ENCODE measurements at places on chromosomes 4 and X.

DNA sequence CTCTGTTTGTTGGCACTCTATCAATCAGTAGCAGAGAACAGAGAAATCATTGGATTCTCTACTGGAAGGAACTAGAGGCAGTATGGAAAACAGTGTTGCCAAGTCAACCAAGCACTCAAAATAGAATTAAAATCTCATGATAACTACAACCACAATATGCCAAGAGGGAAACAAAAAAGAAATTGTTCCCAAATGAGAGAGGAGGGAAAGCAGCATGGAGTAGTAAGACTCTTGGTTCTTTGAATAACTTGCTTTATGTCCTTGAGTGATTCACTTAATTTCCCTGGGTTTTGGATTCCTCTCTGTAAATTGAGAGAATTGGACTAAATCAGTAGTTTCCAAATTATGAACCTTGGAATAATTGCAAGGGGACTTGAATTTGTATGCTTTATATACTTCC lies 285.5 kb upstream of the ANKRD50 start:
- no peak for DNase-seq

DNA sequence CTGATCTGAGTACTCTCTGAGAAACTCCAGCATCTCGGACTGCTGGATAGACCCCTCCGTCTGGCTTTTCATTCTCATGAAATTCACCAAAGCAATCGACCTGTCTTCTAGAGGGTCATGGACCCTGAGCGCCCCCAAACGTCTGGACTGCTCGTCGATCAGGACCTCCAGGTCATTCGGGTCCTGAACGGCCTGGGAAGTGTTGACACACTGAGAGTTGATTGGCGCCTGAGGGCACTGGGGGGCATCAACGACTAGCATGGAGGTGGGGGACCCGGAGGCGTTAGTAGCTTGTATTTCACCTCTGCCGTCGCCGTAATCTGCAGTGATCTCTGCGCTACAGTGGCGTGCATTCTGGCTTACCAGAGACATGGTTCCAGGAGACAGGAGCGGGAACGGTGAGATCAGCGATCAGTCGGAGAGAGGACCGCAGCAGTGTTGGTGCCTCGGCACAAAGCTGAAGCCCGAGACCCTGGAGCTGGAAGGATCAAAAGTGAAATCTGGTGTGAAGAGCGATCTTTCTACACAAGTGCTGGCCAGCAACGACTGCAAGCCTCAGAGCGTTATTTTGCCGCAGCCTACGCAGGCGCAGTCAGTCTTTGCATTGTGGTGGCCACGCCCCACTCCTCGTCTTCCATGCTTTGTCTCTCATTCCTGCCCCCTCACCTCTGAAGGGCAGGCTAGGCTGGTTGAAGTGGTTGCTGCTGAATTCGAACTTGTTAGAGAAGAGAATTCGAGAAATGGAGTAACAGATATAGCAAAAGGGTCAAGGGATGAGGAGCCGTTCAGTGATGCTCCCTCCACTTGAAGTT lies at the start of gene MAGEE2:
MAGEE2 (minus strand) TSS at position 575 of the 812 bp plus-strand sequence; CDS start at position 372, 203 bp downstream.
- no peak for DNase-seq

GRCh38 chr4:44725726-44726037 lies 674 bp downstream of the GNPDA2 start:
- no peak for DNase-seq

DNA sequence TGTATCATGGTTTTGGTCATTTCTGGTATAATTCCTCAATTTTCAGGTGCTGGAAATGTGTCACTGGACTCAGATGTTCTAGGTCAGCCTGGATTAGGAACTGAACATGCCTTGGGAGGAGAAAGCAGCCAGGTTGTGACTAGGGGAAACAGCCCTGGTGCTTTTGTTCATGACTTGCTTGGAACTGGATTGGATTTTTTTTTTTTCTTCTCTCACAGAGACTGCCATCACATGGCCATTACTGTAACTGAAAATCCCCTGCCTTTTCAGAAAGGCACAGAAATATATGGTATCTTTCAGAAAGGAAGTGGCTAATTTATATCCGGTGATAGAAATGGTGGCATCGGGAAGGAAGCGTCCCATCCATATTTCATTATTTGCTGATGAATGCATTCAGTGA lies 34.6 kb downstream of the SEPTIN11 start:
- DNase-seq = no peak

DNA sequence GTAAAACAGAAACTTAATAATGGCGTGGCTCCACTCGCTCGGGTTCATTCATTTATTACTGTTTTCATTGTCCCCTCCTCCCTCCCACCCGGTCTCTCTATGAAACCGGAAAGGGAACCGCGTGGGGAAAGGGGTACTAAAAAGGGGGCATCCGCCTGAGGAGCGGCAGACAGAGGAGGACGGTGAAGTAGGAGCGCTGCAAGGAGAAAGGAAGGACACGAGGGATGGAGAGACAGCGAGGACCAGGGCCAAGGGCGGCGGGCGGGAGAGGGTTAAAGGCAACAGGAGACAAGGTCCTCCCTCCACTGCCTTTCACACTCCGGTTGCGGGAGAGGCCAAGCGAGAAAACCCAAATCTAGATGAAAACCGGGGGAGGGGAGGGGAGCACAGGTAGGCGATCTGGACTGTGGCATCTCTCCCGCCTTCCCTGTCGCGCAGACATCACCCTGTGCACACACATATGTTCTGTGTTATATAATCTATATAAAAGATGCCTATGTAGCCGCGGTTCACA lies 829 bp downstream of the ELOVL6 start:
- DNase-seq = peak; percentile 70

GRCh38 chr4:92254767-92255442 lies 48.9 kb upstream of the GRID2 start:
- DNase-seq = no peak

- DNase-seq = no peak
These were observed 14.6 kb downstream of the ATP10D start for GRCh38 chr4:47499700-47500099.

DNA sequence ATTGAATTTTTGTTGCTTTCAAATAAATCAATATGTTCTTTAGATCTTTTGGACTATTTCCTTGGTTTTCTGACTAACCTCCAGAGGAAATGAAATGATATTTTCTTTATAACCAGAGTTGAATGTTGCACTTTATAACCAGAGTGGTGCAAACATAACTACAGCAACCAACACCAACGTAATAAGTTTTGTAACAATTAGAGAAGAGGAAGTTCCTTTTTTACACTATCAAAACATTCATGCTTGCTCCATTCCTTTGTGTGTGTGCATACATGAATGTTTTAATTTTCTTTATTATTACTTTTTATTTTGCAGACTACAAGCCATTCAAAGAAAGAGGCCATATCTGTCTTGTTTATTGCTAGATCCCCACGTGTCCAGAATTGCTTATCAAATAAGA lies 193.0 kb upstream of the PPP3CA start:
- DNase-seq = no peak

- no peak for DNase-seq
These were observed 10.9 kb upstream of the HSFX1 start for GRCh38 chrX:149762696-149763614.

DNA sequence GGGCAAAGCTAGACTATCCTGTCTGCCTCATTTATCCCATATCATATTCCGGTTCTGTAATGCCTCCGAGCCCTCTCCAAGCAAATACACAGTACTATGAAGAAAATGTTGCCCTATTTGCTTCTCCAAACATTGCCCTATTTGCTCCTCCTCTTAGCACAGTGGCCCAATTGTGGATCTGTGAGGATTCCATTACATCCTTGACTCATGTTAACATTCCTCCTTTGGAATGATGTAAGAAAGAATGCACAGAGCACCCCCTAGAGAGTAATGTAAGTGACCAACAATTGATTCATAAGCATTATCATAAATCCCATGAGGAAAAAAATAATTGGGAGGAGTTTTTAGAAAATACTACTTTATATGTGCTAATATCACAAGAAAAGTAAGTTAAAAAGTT lies 11.3 kb upstream of the BTC start:
- no peak for DNase-seq

GRCh38 chrX:11435568-11435967 lies 142.4 kb downstream of the AMELX start:
- no peak for DNase-seq

- DNase-seq = no peak
These were observed 337.4 kb upstream of the SFRP2 start for GRCh38 chr4:154126276-154126675.

- DNase-seq = no peak
These were observed 293.2 kb downstream of the FBXO8 start for GRCh38 chr4:173990126-173990868.

Data from nucleus accumbens (tissue), 56 donors.